ENCODE measurements at places on chromosomes 6 and 20.

DNA sequence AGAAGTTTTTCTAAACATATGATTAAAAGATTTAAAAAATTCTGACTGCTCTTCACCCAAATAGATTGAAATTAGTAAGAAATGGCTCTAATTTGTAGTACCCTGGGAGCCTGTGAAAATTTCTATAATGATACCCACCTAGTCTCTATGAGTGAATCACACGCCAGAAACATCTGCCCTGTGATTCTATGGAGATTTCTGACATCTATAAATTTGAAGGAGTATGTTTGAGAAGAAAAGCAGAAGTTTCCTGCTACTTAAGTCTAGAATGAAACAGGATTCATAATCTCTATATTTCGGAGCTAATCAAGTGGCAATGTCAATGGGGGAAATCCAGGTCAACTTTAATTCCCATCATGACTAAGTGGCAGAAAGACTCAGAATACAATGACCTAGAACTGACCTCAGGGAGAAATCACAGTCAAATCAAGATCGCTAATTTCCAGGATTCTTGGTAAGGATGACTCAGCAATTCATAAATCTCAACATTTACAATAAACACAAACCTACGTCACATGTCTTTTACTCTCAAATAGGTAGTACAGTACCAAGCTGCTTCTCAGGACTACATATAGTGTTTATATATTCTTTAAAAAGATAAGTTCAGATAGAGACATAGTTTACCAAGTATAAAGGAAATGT is 186.2 kb upstream of the TNFAIP3 start:
- no peak for DNase-seq

DNA sequence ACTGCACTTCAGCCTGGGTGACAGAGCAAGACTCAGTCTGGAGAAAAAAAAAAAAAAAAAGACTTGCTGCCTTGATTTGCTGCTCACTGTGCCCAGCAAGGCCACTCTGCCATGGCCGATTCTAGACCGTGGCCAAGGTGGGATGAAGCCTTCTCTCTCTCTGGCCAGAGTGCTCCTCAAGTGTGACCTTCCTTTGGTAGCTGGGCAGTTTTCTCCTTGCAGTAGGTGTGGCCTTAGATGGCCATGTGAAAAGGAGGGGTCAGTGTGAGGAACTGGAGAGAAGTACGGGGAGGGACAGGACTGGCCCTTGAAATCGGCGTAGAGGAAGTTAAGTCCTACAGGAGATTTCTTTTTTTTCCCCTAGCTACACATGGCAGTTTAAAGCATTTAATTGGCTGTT is 272.0 kb downstream of the ARID1B start:
- no peak for DNase-seq

- DNase-seq, result no peak
These were observed 74.6 kb downstream of the RPP40 start for GRCh38 chr6:4929097-4929718.

DNA sequence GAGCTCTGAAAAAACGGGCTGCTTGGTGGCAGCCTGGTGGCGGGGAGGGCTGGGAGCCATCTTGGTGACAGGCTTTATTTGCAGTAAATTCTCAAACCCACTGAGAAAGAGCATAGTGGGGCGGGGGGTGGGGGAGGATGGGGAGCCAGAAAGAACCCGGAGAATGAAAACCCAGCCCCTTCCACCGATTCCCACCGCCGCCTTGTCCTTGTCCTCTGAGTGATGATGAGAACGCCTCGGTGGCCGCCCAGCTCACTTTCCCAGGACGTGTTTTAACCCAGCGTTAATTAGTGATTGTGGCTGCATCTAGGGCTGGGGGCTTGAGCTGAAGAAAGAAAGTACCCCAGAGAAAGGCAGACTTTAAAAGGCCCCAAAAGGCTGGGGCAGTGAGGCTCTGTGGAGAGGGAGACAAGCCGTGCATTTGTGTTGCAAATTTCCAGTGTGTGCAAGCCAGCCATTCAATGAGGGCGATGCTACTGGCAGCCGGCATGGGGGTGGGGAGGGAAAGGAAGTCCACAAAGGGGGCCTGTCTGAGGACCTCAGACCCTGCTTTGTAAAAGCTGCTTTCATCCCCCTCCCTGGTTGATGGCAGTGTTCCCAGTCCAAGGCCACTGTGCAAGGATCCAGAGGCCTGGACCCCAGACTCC is 6.2 kb upstream of the GHRH start:
- DNase-seq, result no peak

- DNase-seq, result no peak
These were observed 264.8 kb downstream of the SLC35F1 start for GRCh38 chr6:118171852-118172251.

- DNase-seq, result peak; percentile 90
These were observed 534 bp upstream of the AKIRIN2 start for GRCh38 chr6:87702589-87702945.

- DNase-seq, result peak; percentile 33
These were observed 45.6 kb downstream of the EYA4 start for GRCh38 chr6:133286765-133287164.

GRCh38 chr6:121441477-121441876 is 6.0 kb downstream of the GJA1 start:
- DNase-seq, result no peak

GRCh38 chr20:35956616-35957015 is 2.3 kb upstream of the SCAND1 start:
- DNase-seq, result no peak

- DNase-seq, result no peak
These were observed 1102.8 kb upstream of the FLRT3 start for GRCh38 chr20:15440049-15440820.

- DNase-seq, result no peak
These were observed 81.0 kb downstream of the NDUFAF5 start for GRCh38 chr20:13865791-13866351.

- no peak for DNase-seq
These were observed 90.8 kb downstream of the GMPR start for GRCh38 chr6:16329233-16329632.

- DNase-seq, result no peak
These were observed 354.4 kb upstream of the RSPO3 start for GRCh38 chr6:126764104-126764503.

GRCh38 chr6:53582963-53583362 is 38.1 kb upstream of the GCLC start:
- DNase-seq, result no peak

- DNase-seq, result no peak
These were observed 42.8 kb downstream of the FNDC1 start for GRCh38 chr6:159212028-159212427.

DNA sequence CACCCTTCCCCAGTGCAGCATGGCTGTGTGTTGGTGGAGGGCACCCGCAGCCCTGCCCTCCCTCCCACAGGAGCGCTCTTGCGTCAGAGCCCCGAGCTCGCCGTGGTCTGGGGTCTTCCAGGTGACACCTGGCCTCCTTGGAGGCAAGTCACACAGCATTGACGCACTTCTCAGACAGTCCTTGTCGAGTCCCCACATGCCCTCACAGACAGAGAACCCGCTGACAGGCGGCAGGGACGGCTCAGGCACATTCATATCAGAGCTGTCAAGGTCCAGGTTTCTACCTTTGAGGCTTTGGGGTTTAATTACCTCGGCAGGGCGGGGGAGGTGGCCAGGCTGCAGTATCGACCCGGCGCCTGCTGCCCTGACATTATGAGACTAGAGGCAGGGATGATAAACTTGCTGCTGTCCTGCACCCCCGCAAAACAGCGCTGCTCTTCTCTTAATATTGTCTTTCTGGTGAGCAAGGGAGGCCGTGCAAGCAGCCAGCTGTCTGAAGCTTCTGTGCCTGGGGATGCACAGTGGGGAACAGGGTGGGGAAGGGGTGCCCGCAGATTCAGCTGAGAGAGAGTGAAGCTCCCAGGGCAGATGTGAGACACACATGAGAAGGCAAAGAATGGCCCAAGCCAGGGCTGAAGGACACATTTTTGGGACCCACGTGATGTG is 4.7 kb downstream of the NPEPL1 start:
- no peak for DNase-seq

DNA sequence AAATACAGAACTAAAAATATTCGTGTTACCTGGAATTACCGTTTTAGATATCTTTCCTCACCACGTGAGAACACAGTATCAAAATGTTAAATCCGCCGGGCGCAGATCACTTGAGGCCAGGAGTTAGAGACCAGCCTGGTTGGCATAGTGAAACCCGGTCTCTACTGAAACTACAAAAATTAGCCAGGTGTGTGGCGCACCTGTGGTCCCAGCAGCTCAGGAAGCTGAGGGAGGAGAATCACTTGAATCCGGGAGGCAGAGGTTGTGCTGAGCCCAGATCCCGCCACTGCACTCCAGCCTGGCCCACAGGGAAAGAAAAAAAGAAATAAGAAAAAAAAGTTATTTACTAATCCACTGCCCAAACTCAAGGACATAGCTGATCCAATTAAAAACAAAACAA is 4.8 kb upstream of the DDX43 start:
- no peak for DNase-seq

DNA sequence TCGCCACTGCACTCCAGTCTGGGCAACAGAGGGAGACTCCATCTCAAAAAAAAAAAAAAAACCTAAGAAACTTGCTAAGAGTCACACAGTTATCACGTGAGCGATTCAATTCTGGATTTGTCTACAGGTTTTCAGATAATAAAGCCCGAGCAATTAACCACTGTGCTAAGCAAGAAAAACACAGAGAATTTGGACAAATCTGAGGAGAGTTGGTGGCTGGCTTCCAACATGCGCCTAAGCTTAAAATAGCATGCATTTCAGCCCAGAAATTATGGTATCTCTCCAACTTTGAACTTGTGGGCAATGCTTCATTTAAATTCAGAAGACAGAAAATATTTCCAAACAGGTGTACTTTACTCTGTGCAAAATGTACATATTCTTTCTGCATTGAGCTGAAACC is 232.9 kb downstream of the TSHZ2 start:
- DNase-seq, result no peak

DNA sequence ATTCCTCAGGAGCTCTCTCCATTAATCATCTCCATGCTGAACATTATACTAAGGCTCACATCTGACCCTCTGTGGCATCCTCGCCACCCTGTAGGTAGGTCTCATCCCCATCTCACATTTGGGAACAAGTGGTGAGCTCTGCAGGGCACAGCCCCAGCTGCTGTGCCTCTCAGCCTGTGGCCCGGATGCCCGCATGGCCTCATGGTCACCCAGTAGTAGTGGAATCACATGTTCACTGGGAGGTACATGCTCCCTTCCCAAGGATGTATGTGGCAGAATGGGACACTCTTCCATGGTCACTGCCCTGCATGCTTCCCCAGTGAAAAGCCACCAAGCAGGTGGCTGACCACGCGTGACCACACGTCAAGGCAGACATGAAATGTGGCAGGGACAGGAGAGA is 26.3 kb upstream of the APMAP start:
- DNase-seq, result no peak

DNA sequence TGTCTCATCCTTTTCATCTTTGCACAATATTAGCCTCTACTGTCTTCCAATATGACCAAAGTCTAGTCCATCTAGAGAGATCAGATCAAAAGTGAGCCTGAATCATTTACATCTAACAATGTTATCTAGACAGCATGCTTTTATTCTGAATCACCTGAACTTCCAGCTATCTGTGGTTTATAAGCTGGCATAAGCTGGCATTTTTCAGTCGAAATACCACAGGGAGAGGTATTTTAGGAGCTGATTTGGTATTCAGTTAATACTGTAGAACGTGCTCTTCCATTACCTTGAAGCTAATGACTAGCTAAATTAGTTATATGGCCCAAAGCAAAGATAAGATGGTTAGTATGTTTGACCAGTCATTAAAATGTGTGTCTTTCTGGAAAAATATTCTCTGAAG is 188.3 kb upstream of the AGPAT4 start:
- no peak for DNase-seq

- DNase-seq, result no peak
These were observed 1.9 kb downstream of the ACTL10 start for GRCh38 chr20:33668466-33669155.

DNA sequence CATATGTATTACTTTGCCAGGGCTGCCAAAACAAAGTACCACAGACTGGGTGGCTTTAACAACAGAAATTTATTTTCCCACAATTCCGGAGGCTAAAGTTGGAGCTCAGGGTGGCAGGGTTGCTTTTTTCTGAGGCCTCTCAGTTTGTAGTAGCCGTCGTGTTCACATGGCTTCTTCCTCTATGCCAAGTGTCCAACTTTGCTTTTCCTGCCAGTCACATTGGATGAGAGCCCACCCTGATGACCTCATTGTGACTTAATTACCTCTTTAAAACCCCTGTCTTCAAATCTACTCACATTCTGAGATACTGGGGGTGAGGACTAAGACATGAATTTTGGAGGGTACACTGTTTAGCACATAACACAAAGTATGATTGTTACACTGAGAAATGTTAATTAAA is 9.9 kb upstream of the ECT2L start:
- no peak for DNase-seq

- no peak for DNase-seq
These were observed 456.5 kb downstream of the UTRN start for GRCh38 chr6:144741659-144742058.

- no peak for DNase-seq
These were observed 10.5 kb downstream of the ADGRF1 start for GRCh38 chr6:47031656-47032055.

GRCh38 chr6:120274547-120274946 is 925.0 kb upstream of the MAN1A1 start:
- DNase-seq, result no peak

DNA sequence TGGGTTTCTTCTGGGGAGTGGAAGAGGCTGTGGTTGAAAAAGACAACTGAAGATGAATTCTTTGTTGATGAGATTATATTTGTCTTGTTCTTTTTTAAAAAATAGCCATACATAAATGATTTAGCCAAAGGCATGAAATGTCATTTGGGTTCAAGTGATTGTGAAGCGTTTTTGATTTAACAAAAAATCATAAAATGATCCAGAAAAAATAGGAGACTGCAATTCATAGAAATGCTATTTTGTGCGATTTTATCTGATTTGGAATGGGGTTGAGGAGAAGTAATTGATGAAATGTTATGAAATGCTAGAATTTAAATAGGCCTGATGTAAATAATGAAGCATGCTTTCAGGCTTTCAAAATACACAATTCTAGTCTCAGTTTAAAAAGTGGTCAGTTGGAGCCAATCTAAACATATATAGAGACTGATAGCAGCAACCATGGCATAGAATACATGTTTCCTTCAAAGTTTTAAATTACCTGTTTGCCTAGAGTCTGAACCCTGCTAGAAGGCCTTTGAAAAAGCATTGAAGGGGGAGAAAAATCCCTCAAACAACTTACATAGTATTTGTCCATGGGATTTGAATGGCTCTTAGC is 21.8 kb downstream of the PFDN4 start:
- DNase-seq, result no peak

- no peak for DNase-seq
These were observed 1.2 kb downstream of the GGT7 start for GRCh38 chr20:34871320-34871926.

- no peak for DNase-seq
These were observed 54.5 kb upstream of the TENT5A start for GRCh38 chr6:81806793-81807565.

GRCh38 chr6:13038315-13038714 is 290.0 kb downstream of the TBC1D7 start:
- no peak for DNase-seq

Data from Kasumi-1 (cell line).